Dermis microvascular lymphatic vessel endothelial cell (primary cell): ENCODE measurements at places on chromosomes 7 and 10. TPM values are rescaled to one million over a fixed set of nuclear protein-coding genes. Genes with fewer than 3 reads are reported as not detected.
A peak's percentile ranks its signal among the peaks of the same experiment; 100 is the strongest.

The CTAGE6 gene
- under 0.01 TPM in 2 replicates for total RNA-seq

The FBXL15 gene
- 5.8 and 8.1 TPM in 2 replicates for total RNA-seq

The HKDC1 gene
- 0.13 TPM in 1 of 2 replicates, not detected in the other for total RNA-seq

The SFXN2 gene
- 6.8 and 6.9 TPM in 2 replicates for total RNA-seq

The CYP26C1 gene
- total RNA-seq, result 0.77 and 1.5 TPM in 2 replicates

The MRPS17 gene
- 17.4 and 18.1 TPM in 2 replicates for total RNA-seq

The ITPRID1 gene
- total RNA-seq, result not detected in 2 replicates

The CYP2E1 gene
- 0.13 TPM in 1 of 2 replicates, not detected in the other for total RNA-seq

The GPR26 gene
- not detected in 2 replicates for total RNA-seq

The CYP2C19 gene
- total RNA-seq, result not detected in 2 replicates

The NPY gene
- total RNA-seq, result not detected in 2 replicates

The CPA2 gene
- total RNA-seq, result not detected in 2 replicates

The LRMDA gene
- 10.4 and 35.9 TPM in 2 replicates for total RNA-seq

The CRYGN gene
- not detected in 2 replicates for total RNA-seq

DNA sequence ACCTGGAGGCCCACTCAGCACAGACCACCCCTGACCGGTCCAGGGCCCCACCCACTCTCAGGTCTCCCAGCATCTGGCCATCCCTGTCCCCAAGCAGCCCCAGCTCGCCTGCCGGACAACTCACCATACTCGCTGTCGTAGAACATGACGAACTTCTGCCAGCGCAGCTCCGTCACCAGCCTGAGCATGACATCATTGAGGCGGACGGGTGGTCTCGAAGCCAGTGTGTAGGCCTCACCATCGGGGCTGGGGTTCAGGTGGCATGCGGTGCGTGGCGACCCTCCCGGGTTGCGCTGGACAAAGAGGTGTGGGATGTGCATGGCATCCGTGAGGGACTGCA lies 160.4 kb downstream of the GRID1 start:
- DNase-seq, result no peak

DNA sequence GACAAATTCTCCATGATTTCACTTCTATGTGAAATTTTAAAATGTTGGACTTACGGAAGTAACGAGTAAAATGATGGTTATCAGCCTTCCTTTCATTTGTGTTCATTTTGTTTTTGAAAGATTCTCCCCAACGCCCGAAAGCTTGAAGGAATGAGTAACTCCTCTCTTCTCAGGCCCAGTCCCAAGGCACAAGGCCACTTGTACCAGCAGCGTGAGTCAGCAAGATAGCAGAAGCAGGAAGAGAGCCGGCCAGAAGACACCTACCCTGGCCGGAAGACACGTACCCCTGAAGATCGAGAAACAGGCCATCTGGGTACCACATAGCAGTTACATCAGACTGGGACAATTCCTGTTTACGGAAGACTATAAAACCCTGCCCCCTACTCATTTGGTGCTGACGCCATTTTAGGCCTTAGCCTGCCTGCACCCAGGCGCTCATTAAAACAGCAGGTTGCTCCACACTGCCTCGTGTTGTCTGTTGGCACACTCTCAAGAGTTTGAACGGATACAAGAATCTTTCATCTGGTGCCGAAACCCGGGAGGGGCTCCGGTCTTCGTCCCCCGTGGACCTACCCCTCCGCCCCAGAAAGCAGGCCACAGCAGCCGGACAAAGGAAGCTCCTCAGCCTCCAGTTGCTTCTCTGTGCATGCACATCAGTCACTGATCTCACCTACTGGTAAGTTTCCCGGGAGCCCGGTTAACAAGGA lies 60.4 kb downstream of the LRRC17 start:
- peak; percentile 37 for DNase-seq

GRCh38 chr7:55526770-55527169 lies 45.5 kb downstream of the VOPP1 start:
- no peak for DNase-seq

GRCh38 chr10:48774416-48775205 lies 89.9 kb downstream of the WDFY4 start:
- no peak for DNase-seq

DNA sequence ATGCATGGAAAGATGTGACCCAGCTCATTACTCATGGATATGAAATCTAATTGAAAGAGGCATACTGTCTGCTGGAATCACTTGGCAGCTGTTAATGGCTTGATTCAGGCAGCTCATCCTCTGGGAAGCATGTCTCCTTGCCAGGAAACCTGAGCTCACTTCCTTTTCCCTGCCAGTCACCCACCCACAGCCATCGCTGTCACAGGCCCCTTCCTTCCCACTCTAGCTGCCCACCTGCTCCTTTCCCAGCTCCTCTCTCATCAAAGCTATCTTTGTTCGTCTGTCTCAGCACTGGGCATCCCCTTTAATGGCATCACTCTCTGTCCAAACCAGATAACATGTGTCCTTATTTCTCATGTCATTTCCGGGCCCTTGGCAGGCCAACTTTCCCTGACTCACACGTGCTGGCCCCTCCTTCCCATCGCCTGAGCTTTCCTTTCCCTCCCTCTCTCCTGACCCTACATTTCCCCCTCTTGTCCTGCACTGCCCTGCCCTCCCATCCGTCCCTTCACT lies 721.9 kb downstream of the TNS3 start:
- DNase-seq, result peak; percentile 82

DNA sequence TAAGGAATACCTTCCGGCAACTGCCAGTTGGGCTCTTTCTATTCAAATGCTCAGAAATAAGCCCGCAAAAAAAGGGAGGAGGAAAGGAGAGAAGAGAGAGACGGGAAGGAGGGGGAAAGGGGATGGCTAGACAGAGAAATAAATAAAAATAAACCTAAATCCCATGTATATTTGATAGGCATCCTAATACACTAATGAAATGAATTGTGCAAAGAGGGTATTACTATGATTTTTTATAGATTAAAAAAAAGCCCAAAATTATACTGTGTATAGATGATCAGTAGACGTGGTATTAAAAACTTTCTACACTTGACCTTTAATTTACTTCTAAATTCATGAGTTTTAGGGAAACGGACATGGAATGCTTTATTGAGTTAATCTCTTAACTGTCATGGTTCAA lies 89.9 kb downstream of the HBP1 start:
- no peak for DNase-seq

GRCh38 chr10:104875561-104875960 lies 234.5 kb downstream of the SORCS3 start:
- no peak for DNase-seq

GRCh38 chr10:101215397-101216206 lies 13.7 kb downstream of the LBX1 start:
- DNase-seq, result no peak

GRCh38 chr7:152351168-152351567 lies 84.6 kb downstream of the KMT2C start:
- DNase-seq, result no peak

DNA sequence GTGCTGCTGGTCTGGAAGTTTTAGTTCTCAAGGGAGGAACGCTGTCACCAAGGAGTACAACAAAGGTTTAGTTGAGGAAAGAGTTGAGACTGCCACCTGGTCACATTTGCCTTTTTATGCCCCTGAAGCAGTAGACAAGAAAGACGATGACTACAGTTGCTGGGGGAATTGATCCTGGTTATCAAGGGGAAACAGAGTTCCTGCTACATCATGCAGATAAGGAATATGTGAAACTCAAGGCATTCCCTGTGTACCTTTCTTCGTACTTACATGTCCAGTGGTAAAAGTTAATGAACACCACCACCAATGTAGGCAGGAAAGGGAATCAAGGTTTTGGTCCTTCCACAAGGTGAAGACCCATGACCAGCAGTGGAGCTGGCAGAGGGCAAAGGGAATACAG lies 31.8 kb downstream of the SLC35B4 start:
- DNase-seq, result no peak

DNA sequence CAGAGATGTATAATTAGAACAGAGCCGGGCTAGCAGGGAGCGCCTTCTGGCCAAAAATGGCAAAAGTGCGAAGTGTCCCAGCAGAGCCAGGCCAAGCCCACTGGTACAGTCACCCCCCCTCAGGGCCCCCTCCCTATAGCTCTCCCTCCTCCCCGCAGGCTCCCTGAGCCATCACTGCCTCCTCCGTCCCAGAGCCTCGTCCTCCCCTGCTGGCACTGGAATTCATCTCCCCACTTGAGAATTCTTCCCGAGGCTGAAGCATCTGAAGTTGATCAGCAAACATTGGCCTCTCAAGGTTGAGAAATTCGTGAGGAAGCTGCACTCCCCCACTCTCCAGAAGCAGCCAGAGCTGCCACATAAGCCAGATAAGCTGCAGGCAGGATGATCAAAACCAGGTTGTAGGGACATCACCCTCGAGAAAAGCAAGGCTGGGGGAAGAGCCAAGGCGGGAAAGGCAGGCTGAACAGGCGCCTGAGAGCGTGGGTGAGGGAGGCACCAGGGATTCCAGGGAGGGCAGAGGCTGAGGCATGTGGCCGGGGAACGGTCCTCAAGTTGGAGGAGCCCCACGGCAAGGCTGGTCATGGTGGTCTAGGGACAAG lies 23.4 kb downstream of the CAMK2G start:
- no peak for DNase-seq

- no peak for DNase-seq
These were observed 231.9 kb downstream of the MAD1L1 start for GRCh38 chr7:2000746-2001321.

DNA sequence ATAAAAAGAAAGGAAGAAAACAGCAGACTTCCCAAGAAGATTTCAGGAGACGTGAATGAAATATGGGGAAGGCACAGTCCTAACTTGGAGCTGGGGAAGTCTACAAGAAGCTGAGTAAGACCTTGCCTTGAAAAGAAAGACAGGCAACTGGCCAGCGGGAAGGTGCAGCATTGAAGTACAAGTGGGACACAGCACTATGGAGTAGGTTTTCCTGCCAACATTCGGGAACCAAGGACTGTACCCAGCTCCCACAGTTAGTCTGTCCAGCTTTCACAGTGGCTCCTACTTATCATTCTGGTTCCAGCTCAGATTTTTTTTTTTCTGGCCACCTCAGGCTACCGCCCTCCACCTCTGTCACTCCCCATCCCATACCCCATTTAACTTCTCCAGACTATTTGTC lies 10.0 kb downstream of the HPS1 start:
- no peak for DNase-seq

GRCh38 chr7:153588586-153588985 lies 463.6 kb upstream of the DPP6 start:
- no peak for DNase-seq

DNA sequence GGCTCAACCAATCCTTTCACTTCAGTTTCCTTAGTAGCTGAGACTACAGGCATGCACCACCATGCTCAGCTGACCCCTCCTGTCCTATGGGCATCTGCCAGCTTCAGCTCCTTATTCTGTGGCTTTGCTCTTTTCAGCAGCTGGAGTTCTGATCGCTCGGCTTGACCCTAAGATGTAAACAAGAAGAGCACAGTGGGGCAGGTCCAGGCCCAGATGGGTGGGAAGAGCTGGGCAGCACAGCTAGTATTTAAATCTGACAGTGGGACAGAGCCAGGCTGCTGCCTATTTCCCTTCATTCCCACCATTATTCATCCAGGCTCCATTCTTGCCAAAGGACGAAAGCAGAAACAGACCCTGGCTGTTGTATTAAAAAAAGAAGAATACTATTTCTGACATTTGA lies 494.9 kb upstream of the PODXL start:
- DNase-seq, result no peak

- no peak for DNase-seq
These were observed 7.1 kb downstream of the ARPC1B start for GRCh38 chr7:99381664-99382075.

DNA sequence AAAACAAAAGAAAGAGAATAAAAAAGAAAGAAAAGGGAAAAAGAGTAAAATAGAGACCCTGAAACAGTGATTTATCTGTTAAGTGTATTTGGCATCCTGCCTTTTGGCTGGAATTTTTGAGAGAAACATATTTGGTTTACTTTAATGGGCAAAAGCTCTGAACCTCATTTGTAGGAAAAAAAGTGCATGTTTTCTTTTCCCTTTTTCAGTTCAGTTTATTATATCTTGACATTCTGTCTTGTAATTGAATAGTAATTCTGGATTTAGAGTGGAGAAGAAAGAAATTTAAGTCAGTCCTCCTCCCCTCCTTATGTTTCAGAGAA lies 69.5 kb downstream of the ARID5B start:
- DNase-seq, result peak; percentile 34

DNA sequence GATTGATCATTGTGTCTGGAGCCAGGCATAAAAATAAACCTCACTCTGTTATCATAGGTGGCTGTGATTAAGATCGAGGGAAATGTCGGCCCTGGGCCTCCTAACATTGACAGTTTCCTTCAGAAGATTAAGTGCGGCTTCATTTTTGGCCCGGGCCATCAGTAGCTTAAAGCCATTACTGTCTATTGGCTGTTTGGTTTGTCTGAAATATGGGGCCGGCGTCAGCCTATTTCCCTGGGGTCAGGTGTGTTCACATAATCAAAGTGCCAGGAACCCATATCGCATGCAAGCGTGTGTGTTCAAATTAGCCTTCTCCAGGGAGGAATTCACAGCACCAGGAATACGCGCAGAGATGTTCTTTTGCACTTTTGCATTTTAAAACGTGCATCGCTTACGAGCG lies 114.7 kb downstream of the CUX1 start:
- no peak for DNase-seq

DNA sequence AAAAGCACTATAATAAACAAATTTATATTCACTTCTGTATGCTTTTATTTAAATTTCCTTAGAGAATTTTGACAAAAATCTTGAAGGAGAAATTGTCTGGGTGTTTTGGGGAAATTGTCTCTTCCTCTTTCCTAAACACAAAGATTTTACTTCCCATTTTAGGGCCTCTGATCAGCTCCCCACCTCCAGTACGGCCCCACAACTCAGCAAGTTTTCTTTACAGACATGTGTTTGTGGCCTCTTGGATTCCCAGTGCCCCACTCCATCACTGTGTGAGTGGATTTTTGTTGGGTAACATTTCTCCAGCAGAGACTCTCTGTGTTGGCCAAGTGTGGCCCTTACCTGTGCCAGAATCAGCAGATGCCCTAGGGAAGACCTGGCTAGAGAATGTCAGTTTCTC lies 182.8 kb upstream of the CDC14C start:
- DNase-seq, result no peak

DNA sequence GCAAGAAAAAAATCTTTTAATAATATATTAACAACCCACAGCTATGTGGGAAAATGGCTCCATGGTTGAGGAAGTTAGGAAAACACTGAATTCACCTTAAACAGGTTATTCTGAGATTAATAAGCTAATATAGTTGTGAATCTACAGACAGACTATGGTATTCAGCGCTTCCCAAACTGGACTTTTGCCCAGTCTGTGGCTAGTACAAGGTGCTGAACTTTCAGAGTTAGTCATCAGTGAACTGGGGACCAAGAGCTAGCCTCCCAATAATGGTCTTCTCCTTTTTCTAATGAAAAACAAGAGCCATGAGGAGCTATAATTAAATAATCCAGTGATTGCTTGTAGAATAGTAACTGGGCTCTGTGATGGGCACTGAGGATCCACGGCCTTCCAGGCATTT lies 65.3 kb downstream of the FRMPD2 start:
- no peak for DNase-seq

- no peak for DNase-seq
These were observed 33.4 kb downstream of the CALML5 start for GRCh38 chr10:5465976-5466450.
